ENCODE measurements at places on chromosomes 16 and 17.
A peak's percentile ranks its signal among the peaks of the same experiment; 100 is the strongest.

- no peak for DNase-seq
Observed at GRCh38 chr17:82534401-82534812, 14.9 kb downstream of the FOXK2 start.

DNA sequence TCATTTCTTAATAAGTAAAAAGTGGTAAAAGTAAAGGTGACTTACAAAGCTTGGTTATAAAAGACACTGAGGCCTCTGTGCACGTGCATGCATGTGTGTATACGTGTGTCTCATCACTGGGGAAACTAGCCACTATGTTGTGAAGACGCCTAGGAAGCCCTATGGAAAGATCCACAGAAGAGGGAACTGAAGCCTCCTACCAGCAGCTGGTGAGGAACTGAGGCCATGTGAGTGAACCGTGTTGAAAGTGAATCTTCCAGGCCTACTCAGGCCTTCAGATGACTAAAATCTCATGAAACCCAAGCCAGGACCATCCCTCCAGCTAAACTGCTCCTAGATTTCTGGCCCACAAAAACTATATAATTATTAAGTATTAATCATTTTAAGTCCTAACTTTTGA lies 23.7 kb downstream of the PHLPP2 start:
- DNase-seq: no peak

DNA sequence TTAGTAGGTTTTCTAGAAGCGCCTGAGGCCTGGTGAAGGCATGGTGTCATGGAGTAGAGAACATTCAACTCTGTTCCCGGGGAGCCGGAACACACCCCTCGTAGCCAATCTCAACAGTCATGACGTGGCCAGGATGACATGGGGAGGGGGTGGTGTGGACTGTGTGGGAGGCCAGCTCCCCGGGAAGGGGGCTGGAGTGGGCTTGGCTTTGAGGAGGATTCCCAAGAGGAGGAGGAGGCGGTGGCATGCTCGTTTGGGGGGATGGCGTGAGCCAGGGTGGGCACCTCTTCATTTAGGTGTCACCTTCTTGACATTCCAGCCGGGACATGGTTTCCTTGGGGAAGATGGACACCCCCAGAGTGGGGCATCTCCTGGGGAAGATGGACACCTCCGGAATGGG lies 257.5 kb downstream of the SEC14L1 start:
- DNase-seq: no peak

DNA sequence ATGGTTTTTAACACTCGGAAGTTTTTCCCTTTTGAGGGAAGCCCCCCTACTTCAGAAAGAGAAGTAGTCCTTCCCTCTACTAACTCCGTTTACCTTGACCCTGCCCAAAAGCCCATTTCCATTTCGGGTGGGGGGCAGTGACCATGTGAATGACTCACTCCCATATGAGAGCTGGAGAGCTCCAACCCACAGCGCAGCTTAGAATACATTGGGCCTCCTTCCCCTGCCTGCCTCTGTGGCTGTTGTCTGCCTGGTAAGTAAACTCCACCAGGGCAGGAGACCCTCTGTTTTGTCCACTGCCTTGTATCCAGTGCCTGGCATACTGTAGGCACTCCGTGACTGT lies 985 bp downstream of the SGSM2 start:
- DNase-seq: peak; percentile 41

DNA sequence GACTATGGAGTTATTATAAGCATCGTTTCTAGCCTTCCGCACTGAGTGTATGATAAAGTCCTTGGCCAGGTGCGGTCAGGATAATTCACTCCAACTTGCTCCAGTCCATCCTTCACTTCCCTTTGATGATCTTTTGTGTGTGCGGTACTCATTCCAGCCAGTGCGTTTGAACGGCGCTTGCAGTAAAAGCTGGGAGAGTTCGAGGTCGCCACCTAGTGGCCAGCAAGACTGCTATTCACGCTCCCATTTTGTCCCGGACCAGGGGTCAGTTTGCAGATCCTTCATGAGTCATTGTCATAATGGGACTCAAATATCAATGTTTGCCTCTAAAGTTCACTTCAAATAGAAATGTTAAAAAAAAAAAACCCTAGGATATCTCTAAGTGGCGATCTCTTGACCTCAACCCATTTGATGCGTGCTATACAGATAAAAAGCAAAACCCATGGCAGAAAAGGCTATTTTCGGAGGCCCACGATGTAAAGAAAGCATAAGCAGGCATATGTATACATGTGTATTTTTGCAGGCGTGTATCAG lies 417.1 kb downstream of the TMEM114 start:
- peak; percentile 23 for DNase-seq

DNA sequence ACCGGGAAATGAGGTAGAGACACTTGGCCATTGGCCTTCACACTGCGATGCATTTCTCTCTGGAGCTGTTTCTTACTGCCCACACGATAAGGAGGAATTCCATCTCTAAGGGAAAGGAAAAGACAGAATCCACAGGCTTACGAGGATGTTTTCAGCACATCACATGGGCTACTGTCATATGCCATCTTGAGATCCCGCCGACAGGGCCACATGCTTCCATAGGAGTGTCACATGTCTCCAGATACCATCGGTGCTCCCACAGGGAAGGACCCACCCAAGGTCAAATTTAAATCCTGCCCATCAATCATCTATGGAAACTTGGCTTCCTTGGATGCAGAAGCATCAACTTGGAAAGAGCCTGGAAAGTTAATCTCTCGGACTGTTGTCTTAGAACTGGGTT lies 20.0 kb downstream of the AXIN2 start:
- DNase-seq: no peak

GRCh38 chr16:50093607-50094539 lies 28.1 kb downstream of the HEATR3 start:
- DNase-seq: no peak

GRCh38 chr17:6668727-6669425 lies 17.3 kb downstream of the C17orf100 start:
- DNase-seq: no peak

DNA sequence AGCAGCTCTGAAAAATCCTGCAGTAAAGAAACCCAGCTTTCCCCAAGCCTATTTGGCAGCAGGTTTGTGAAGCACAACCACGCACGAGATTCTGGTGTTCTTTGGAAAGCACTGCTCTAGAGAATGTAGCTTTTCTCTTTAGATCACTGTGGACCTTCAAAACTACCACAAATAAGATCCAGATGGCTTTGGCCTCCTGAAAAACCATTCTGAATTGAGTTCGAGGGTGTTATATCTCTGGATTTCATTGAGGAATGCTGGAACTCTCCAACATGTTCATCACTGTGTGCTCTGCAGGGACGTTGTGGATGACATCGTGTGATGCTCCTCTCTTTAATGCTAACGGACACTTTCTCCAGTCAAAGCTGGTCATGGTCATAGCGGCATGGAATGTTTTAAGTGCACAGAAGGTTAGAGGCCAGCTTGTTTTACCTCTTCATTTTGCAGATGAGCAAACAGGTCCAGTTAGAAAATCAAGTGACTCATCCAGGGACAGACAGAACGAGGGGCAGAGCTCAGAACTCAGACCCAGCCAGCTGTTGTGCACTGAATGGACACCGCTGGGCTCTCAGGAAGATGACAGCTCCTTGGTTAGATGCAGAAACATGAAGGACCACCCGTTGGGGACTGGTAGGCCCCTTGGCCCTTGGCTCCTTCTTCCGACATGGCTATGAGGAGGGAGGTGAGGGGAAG lies 37.2 kb downstream of the CCDC42 start:
- no peak for DNase-seq

GRCh38 chr16:86034421-86034919 lies 135.5 kb downstream of the IRF8 start:
- DNase-seq: no peak

DNA sequence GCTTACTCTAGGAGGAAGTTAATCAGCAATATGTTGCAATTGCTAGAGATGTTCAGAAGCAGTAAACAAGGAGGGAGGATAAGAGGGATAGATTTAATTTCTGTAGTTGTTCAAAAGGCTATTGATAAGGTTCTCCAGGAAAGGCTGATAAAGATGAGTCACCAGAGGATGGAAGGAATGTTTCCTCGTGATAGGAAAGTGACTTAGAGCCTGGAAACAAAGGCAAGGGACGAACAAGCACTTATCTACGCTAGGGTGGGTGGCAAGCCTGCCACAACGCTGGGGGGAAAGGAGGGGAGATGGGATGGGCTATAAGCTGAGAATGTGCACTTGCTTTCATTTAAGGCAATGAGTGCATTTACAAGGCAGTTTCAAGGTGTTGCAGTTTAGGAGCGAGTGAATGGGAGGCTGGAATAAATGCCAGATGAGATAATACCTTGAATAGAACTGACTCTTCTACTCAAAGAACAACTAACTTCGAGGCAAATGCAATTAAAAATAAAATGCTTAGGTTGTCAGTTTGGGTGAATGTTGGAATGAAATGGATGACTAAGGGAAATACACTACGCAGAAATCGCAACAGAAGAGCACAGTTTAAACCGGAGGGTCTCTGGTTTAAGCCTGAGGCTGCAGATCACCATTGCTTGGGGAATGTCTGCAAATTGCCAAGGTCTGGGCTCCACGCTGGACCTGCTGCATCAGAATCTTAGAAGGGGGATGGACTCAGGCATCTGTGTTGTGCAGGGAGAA lies 76.0 kb upstream of the RBBP6 start:
- DNase-seq: no peak

DNA sequence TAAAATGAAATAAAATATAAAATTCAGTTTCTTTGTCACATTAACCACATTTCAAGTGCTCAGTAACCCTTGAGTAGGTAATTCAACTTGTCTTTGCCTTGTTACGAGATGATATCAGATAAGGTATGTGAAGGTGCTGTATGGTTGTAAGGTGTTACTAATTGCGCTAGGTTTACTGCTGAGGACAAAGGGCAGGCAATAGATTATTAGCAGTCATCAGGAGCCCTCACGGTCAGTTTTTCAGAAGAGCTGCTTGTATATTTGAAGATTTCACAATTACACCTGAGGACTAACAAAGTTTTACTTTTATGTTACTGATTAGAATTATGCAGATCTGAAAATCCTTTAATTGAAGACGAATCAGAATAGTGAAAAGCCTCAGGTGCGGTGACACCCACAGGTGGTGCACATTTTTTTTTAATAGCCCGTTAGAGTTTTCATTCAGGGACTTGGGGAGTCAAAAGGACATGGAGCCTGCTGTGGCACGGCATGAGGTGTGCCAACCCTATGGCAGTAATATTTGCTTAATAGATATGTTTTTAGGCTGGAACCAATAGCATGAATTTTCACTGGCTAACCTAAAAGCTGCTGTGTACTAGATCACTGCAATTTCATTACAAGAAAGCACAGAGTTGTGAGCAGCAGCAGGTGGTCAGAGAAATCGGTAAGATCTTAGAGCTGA lies 16.4 kb downstream of the NDEL1 start:
- no peak for DNase-seq

GRCh38 chr16:73846356-73846755 lies 450.3 kb upstream of the PSMD7 start:
- DNase-seq: no peak

Measured in HTR-8/SVneo (cell line).